ENCODE measurements at places on chromosomes 2 and 18.

DNA sequence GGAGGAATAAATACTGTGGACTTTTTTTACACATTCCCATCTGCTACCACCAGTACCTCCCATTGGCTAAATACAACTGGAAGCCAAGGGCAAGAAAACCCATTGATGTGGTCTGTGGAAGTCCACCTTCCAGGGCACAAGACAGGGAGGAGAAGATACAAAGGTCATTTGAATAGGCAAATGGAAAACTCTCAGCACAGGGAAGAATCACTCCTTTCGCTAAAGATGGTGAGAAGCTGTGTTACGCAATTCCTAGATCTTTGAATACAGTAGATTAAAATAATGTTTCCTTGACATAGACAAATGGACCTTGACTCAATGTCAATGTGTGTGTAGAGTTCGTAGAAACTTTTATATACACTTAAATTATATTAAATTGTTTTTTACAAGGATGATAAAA lies 70.9 kb upstream of the ERBB4 start:
- no peak for DNase-seq

DNA sequence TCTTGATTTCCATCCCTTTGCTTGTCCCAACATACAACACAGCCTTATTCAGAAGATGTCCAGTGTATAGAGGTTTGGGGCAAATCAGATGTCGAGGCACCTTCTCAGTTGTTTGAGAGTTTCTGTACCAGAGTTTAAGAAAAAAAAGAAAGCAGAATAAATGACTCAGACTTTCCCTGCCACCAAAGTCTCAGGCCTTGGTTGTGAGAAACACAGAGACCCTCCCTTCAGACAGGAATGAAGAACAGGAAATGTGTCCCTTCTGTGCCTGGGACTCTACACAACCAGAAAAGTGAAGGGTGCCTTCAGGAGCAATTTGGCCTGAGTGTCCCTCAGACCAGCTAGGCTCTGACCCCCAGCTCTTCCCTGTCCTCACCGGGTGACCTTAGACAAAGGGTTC lies 37.3 kb upstream of the REL start:
- DNase-seq, result no peak

- no peak for DNase-seq
Measured at GRCh38 chr2:36480636-36481035, 117.3 kb downstream of the FEZ2 start.

GRCh38 chr2:64327129-64327509 lies 126.8 kb upstream of the LGALSL start:
- DNase-seq, result no peak

- DNase-seq, result no peak
Measured at GRCh38 chr18:62976227-62976626, 260.9 kb downstream of the PHLPP1 start.

DNA sequence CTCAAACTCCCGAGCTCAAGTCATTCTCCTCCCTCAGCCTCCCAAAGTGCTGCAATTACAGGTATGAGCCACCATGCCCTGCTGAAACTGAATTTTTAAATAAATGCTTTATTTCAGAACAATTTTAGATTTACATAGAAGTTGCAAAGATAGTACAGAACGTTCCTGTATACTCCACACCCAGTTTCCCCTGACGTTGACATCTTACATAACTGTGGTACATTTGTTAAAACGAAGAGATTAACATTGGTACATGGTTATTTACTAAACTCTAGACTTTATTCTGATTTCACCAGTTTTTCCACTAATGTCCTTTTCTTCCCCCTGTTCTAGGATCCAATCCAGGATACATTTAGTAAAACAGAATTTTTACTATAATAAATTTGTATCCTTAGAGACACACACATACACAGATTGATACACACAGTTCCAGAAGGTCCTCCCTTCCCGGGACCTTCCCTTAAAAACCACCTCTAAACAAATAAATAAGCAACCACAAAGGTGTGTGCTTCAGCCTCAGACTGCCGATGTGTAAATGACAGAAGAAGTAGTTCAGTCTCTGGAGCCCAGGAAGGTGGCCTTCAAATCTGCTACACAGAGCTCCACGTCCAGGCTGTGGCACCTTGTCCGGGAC lies 6.9 kb downstream of the NEU2 start:
- no peak for DNase-seq

DNA sequence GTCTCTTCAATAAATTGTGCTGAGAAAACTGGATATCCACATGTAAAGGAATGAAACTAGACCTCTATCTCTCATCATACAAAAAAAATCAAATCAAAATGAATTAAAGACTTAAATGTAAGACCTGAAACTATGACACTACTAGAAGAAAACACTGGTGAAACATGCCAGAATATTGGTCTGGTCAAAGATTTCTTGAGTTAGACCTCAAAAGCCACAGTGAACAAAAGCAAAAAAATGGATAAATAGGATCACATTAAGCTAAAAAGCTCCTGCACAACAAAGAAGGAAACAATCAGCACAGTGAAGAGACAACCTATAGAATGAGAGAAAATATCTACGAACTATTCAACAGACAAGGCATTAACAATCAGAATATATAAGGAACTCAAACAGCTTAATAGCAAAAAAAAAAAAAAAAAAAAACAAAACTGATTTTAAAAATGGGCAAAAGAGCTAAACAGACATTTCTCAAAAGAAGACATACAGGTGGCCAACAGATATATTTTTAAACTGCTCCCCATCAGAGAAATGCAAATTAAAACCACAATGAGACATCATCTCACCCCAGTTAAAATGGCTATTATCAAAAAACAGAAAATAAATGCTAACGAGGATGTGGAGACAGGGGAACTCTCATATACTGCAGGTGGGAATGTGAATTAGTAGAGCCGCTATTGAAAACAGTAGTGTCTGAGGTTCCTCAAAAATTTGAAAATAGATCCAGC lies 66.3 kb downstream of the NCKAP1 start:
- DNase-seq, result no peak

- no peak for DNase-seq
Measured at GRCh38 chr2:124048664-124049063, 23.6 kb downstream of the CNTNAP5 start.

DNA sequence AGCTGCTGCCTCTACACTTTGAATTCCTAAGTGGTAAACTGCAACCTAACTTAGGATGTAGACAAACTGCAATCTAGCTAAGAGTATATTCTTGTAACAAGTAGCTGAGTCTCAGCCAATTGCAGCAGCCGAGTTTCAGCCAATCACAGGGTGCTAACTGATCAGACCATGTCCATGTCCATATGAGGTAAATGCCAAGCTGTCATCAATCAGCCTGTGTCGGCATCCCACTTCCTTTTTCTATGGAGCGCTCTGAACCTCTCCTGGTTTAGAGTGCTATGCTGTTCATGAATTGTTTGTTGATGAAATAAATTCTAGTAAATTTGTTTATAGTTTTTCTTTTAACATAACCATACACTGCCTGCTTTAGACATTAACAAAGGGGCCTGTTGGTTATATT lies 408.8 kb downstream of the NBAS start:
- no peak for DNase-seq

GRCh38 chr18:26376105-26376504 lies 149.9 kb downstream of the TAF4B start:
- no peak for DNase-seq

GRCh38 chr2:105431367-105432043 lies 32.7 kb upstream of the FHL2 start:
- no peak for DNase-seq

DNA sequence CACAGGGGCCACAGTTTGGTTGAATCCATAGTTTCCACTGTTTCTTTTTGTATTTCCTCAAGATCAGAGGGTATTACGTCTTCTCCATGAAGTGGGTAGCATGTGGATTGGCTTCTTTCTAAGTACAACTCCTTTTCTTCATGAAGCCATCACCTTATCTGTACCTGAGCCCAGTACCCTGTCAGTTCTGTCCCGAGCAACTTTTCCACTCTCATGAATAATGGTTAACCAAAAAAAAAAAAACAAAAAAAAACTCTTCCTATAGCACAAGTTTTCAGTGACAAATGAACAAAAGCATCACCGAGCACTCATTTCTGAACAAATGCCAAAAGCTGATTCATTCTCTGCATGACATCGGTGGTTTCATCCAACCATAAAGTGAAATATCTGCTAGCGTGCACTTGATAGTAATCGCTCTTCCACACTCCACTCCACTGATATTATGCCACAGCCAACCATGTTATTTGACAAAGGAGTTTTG lies 53.0 kb upstream of the CCDC150 start:
- peak; percentile 92 for DNase-seq

DNA sequence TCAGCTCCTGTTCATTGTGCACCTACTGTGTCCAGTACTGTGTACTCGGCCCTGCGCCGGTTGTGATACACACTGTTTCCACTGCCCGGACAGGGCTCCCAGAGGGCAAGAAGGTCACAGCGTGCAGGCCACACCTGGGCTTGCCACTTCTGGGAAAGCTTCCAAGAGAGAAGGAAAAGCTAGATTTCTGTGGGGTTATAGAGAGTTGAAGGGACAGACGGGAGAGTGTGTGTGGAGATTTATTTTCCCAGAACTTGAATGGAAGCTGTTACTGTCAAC lies 3.8 kb upstream of the CNDP1 start:
- no peak for DNase-seq

DNA sequence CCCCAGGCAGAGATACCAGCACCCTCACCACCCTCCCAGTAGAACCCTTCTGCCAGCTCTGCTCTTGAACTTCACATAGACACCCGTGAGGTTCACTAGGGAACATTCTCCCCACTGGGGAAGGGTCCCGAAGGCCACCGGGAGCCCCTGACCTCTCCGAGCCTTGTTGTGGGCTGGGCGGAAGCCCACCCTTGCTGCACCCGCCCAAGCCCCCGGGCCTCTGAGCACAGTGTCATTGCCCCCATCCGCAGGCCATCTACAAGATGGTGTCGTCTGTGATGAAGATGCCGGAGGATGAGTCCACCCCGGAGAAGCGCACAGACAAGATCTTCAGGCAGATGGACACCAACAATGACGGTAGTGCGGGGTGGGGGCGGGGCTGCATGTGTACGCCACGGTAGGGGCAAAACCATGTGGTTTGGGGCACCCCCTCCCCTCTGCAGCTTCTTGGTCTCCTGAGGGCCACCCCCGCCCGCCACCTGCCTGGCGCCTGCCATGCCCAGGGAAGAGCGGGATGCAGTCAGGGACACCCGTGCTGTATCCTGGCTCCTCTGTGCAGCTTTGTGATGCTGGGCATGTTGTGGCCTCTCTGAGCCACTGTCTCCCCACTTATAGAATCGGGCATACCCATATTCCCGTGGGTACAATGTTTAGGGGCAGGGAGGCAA lies 25.3 kb downstream of the ODC1 start:
- no peak for DNase-seq

- DNase-seq, result no peak
Measured at GRCh38 chr18:11163665-11164064, 14.3 kb upstream of the PIEZO2 start.

GRCh38 chr18:43847164-43848091 lies 570.1 kb upstream of the SYT4 start:
- peak; percentile 45 for DNase-seq

DNA sequence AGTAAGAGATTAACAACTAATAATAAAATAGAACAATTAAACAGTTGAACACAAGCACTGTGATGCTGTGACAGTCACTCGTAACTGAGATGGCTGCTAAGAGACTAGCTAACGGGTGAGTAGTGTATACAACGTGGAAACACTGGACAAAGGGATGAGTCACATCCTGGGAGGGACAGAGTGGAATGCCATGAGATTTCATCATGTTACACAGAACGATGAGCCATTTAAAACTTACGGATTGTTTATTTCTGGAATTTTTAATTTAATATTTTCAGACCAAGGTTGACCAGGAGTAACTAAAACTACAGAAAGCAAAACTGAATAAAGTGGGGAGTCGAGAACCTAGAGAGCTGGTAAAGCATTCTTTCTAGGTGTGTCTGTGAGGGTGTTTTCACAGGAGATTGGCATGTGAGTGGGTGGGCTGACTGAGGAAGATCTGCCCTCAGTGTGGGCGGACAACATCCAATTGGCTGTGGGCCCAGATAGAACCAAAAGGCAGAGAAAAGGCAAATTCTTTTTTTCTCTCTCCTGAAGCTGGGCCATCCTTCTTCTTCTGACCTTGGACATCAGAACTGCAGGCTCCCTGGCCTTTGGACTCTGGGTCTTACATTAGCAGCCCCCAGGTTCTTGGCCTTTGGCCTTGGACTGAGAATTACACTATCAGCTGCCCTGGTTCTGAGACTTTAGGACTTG lies 14.6 kb downstream of the TMSB10 start:
- DNase-seq, result peak; percentile 89

DNA sequence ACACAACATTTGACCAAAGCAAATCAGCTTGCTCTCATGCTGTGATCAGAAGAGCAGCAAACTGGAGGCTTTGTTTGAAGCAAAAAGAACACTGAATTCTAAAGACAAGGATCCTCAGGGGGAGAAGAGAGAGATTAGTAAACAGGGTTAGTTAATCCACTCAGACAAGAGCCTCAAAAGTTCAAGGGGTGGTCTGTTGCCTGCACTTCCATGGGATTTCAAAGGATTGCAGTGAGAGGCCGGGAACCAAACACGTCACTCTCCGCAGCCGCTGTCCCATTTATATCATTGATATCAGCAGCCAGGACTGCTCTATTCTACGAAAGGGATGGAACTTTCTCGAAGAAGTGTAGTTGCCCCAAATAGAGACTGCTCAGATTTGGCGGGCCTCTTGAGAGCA lies 97.8 kb upstream of the SP3 start:
- DNase-seq, result no peak
